ENCODE measurements at places on chromosomes 4 and X.

DNA sequence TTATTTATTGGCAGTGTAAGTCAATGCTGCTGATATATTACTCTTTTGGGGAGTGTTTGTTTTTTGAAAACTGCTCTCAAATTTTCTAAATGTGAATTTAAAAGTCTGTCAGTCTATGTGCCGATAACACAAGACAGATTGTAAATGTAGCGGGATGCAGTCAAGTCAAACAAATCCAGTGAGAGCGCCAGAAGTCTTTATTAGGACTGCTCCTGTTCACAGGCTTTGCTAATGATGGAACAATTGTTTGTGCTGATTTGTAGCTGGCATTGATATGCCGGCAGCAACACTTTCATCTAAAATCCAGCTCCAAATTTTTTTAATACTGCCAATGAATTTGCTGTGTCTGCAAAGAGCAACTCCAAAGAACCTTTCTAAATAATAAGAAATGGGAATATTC lies 78.7 kb upstream of the TET2 start:
- no peak for DNase-seq

GRCh38 chr4:177860171-177860570 lies 417.9 kb upstream of the AGA start:
- no peak for DNase-seq

GRCh38 chr4:78596111-78596742 lies 44.7 kb downstream of the ANXA3 start:
- no peak for DNase-seq

GRCh38 chr4:24209131-24209530 lies 319.3 kb upstream of the PPARGC1A start:
- no peak for DNase-seq

- no peak for DNase-seq
Measured at GRCh38 chrX:79138658-79139241, 5.7 kb upstream of the GPR174 start.

GRCh38 chrX:15310117-15310516 lies 5.3 kb downstream of the ASB11 start:
- peak; percentile 12 for DNase-seq

DNA sequence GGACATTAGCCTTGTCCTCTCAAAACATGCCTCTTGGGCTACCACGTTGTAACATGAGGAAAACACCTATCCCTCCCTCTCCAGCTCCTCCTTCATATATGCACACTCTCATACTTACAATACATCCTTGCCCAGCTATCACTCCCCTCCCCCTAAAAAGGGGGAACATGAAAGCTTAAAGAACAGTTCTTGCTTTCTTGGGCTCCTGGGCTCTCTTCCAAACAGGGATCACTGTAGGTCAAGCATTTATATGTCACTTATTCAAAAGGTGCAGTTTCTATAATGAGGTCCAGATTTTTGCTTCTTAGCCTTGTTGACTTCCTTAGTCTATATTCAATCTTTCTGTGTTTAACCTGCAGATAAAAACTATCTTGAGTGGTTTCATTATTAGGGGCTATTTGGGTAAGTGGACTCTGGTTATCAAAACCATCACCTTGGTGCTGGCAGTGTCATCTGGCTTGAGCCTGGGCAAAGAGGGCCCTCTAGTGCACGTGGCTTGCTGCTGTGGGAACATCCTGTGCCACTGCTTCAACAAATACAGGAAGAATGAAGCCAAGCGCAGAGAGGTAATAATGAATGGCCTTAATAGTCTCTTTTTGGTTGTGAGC lies 119.4 kb downstream of the AKAP4 start:
- no peak for DNase-seq

GRCh38 chr4:149801416-149801815 lies 14.2 kb downstream of the IQCM start:
- DNase-seq = no peak

DNA sequence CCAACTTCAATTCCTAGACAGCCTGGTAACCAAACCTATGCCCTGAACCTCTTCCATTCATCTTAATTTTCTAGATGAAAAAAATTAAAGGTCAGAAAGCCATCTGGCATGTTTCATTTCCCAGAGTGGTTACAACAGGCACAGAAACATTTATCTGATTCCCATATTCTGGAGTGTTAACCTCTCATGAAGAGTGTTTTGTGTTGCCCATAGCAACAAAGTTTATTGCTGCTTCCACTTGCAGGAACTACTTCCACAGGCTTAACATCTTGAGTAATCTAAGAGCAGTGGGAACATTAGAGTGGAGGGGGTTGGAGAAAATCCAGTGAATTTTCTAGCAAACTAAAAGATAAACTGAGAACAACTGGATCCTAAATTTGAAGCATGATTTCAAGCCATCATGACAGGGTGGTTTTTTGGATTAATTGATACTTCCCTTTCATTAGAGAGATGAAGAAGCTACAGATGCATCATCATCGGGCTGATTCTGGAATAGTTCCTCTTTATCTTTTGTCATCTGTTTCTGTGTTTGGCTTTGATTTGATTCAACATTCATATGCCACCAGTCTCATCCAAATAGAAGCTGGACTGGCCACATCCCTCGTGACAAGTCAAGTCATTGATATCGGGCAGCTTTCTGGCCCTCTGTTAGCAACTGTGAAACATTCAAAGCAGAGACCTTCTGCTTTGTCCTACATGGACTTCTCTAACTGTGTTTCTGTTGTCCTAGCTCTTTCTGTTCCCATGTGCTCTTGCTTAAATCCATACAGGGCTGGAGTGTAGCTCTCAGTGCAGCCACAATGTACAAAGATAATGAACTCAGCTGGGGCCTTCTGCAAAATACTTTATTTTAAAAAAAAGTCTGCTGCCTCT lies 167.3 kb downstream of the MID1IP1 start:
- no peak for DNase-seq

DNA sequence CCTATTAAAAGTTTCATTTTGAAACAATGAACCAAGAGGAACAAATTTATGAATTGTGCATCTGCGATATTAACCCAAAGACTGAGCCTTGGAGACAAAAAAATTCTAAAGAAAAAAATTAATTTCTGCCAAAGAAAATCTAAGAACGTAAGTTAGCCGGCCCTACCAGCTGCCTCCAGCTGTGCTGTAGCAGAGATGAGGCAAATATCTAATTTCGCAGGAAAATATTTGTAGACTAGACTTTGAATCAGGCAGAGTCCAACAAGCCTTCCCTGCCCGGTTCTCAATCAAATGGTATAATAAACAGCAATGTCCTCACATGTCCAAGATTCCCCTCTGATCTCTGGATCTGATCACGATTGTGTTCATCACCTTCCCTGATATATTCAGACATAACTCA lies 21.2 kb upstream of the SMIM20 start:
- DNase-seq = no peak

- DNase-seq = no peak
Measured at GRCh38 chr4:126757219-126757618, 875.5 kb upstream of the INTU start.

DNA sequence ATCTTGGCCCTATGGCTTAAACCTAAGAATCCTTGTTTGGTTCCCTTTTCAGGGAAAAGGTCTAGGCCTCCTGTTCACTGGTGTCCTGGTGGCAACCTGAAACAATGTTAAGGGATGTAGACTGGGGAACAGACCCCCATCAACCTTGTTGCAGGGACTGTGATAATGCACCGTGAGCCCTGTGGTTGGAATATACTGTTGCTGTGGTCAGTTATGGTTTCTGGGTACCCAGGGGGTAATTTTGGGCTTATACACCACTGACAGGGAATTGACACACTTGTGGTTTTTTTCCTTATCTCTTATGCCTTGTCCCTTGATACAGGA lies 64.0 kb upstream of the WDR1 start:
- no peak for DNase-seq

DNA sequence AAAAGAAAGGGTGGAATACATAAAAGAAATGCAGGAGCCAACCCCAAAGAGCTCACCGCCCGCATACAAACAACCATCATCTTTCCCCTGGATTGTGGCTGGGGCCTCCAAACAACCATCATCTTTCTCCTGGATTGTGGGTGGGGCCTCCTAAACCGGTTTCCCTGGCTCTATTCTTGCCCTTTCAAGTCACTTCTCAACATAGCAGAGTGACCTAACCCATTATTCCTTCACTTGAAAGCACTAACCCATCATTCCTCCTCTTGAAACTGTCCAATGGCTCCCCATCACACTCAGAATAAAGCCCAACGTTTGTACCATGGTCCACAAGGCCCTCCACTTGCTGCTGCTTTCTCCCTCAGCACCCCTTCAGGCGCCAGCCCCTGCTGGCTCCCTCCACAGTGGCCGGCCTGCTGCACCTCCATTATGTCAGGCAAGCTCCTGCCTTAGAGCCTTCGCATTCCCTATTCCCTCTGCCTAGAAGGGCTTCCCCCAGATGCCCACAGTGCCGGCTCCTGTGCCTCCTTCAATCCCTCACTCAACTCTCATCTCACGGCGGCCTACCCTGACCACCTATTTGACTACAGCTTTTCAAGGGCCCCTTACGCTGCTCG lies 24.1 kb downstream of the SMIM43 start:
- DNase-seq = no peak

DNA sequence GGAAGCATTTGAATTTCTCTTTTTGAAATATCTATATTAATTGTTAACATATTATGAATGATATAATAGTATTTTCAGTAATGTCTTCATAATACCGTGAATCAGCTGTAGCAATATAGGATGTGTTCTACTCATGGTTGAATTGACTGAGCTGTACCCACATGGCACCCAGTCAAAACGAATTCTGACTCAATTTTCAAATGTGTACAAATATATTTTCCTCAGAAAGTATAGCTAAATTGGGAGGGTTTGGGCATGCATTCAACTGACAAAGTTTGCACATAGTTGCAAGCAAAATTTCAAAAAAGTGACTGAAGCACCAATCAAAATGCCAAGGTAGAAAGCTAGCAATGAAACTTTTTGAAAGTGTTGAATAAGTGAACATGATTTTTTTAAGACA lies 188.9 kb downstream of the NAF1 start:
- DNase-seq = no peak

- no peak for DNase-seq
Measured at GRCh38 chr4:121642292-121642691, 54.5 kb downstream of the ANXA5 start.

DNA sequence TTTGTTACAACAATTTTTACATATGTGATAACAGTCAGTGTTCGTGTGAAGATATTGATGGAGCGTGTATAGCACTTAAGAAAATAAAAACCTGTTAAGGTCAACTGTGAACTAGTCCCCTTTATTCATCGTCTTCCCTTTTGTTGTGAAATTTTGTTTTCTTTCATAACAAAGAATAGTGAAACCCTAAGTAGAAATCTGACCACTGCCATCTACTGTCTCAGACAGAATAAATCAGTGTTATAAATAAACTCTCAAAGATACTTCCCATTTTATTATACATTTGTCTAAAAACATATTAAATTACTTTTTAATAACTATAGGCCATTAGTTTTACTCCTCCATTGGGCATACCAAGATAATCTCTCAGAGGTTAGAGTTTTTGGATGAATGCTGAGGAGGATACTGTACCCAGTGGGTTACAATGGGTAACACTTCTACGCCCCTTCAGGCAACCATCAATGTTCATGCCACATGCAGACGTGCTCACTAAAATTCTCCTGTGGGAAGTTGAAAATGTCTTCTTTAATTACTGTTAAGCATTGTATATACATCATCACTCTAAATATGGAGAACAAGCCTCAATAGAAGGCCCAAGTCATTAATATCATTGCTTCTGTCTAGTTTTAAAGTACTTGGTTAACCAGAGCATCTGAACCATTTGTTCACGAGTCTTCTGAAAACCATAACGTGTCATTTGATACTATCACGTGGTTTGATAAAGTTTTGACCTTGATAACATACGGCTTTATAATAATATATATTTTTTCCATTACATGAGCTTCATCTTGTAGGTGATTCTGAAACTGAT lies 171.2 kb downstream of the TMA16 start:
- no peak for DNase-seq

DNA sequence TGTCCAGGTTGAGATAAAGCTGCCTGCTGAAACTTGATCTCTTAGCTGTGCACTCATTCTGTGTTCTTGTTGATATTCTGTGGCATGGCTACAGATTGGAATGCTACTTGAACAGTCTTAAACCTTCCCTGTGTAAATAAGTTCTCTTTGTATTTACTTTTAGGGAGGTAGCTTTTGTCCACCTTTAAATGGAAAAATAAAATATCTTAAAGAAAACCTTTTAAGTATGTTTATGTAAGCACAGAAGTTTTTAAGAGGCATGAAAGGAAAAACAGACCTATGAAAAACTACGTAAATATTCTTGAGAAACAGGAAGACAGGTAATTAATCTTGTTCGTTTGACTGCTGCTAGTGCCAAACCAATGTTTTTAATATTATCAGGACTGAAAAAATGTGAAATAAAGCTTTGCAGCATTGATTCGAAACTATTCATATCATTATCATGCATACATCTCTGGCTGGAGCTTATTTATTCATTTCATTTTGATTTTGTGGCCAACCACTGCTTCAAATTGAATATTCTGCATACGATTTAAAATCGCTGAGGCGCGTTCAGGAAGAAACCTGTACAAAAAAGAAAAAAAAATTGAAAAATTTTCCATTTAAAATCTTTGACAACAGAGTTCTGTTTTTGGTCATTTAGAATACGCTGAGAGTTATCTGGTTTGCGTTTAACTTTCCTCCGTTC lies 17.8 kb downstream of the HSD17B13 start:
- DNase-seq = no peak

- DNase-seq = no peak
Measured at GRCh38 chr4:52586069-52586468, 73.0 kb downstream of the USP46 start.

- DNase-seq = peak; percentile 10
Measured at GRCh38 chr4:140856621-140857062, 100.5 kb upstream of the TBC1D9 start.

- peak; percentile 29 for DNase-seq
Measured at GRCh38 chr4:56611501-56611900, 69.6 kb downstream of the HOPX start.
